ENCODE measurements at places on chromosomes 3 and 15.

- no peak for DNase-seq
Observed at GRCh38 chr3:48957006-48957705, 32.9 kb upstream of the P4HTM start.

DNA sequence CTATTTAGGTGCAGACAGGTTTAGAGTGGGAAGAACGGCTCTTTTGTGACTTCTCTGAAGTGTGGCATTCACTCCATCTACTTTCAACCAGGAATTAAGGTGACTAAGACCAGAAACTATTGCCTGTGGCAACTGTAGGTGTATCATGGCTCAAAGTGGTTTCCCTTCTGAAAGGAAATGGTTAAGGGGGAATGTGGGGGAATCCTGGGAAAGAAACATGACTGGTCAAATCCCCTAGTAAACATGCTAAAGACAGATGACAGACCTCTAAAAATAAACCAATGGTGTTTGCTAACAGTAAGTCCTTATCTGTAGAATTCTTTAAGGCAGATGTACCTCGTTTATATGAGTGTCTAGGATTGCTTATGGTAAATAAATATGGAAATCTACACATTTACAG, 56.9 kb downstream of the MEGF11 start:
- no peak for DNase-seq

DNA sequence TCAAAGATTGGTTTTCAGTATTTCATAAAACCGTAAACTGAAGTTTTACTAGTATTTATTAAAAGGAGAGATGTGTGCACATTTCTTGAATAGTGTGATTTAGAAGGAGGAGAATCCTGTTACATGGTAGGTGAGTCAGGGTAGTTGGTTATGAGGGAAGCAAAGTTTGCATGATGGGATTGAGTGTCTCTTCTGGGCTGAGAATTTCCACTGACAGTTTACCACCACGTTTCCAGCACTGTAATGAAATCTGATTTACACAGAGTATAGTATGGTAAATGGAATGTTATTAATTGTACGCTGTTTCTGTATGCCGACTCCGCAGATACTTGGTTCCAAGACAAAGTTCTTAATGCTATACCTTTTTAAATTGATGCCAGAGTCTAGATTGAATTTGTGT, 1.6 kb downstream of the NECTIN3 start:
- DNase-seq: no peak

DNA sequence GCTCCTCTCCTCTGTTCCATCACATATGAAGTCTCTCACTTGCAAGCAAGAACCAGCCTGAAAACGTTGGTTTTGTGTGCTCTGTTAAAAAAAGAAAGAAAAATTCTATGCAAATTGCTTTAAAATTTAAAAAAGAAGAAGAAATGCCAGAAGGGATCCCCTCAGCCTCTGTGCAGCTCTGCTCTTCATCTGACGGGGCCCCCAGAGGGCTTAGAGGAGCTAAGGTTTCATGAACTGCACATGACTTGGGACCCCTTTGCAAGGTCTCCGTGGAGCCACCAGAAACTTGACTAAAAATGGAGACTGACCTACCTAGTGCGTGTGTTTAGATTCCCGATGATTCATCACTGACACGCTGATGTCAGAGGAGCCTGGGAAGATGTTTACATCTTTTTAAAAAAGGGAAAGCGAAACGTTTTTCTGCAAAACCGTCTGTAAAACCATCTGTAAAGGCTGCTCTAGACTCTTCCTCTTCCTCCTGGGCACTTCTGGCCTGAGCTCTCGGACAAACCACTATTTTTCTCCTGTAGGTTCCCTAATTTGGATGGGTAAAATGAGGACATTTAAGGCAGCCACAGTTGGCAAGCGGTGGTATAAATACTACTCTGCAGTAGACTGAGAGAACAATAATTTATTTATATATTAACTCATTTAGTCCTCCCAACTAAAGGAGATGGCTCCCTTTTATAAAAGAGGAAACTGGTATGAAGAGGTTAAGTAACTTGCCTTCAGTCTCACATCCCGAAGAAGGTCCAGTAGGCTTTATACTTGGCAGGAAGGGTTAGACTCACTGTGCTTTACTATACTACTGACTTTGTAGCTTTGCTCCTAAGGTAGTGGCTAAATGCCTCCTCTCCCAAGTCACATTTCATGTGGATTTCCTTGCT, 67.2 kb upstream of the POLG start:
- no peak for DNase-seq

DNA sequence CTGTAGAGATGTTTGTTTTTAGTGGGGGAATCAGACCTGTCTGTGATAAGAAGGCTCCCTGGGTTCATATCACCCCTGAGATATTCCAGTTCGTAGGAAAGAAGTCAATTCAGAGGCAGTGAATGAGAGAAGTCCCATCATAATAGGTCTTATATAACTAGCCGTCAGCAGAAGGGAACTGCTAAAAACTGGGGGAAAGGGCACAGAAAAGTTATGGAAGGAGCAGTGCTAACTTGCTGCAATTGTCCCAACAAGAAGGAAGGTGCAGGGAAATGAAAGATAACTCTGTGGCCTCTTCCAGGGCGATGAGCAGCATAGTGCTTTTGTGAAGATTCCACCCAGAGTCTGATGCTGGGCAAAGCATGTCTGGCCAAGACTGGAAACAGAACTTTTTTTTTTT, 9.0 kb upstream of the CA12 start:
- no peak for DNase-seq

GRCh38 chr15:25250011-25250596, 188.7 kb downstream of the UBE3A start:
- DNase-seq: no peak

GRCh38 chr15:73051391-73051806, 864 bp upstream of the NEO1 start:
- DNase-seq: peak; percentile 2

DNA sequence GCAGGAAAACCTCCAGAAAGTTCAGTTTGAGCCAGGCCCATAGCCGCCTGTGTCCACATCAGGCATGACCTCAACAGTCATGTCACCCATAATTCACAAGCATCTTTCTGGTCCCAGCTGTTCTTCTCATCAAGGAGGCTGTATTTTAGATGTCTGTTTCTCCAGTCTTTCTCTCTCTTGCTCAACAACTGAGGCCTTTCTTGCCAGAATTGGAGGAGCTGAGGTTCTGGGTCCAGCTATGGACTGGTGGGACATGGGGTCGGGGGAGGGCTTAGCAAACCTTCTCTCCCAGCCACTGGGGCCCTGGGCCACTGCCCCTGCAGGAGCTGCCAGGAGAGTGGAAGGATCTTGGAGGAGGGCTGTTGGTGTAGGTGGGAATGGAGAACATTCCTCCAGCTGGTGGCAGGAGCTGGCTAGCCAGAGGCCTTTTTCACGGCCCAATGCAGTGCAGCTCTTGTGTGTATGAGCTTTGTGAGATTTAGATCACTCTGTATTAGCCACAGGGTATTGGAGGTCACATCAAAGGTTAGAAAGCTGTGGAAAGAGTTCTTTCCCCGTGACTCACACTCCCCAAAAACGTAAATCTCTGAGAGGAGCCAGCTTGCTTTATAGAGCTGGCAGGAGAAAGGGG, 23.5 kb downstream of the MAGEF1 start:
- DNase-seq: no peak

DNA sequence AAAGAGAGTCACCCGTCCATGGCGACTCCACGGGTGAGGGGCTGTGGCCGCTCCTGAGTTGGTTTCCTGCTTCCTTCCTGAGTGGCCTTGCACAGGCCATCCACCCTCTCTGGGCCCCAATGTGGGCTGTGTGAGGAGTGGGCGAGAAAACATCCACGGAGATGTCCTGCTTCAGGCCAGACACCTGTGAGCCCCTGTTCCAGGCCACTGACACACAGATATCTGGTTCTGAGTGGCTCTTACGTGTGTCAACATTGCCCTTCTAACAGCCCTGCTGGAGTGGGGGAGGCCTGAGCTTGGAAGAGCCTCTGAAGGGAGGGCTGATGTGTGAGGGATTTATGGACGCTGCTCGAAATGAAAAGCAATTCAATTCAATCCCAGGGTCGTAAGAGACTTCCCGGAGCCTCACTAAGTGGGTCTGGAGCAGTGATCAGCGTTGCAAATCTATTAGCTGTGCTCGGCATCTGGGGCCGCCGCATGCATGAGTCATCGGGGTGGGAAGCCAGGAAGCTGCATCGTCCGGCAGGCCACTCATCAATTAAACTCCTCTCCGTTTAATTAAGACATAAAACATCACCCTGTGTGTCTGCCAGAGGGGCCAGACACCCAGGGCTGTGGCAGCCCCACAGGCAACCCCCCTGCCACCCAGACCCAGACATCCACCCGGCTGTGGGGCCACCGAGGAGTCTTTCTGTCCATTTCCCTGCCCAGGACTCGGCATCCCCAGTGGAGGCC, 20.0 kb upstream of the PRR23E start:
- no peak for DNase-seq

Measured in activated T-cell treated with anti-CD3 and anti-CD28 coated beads for 1 hour (primary cell).